NCI-H1436 (cell line): ENCODE measurements at places on chromosomes 3 and 15.
A peak's percentile ranks its signal among the peaks of the same experiment; 100 is the strongest.

GRCh38 chr3:15585111-15585845 is 16.1 kb downstream of the HACL1 start:
- no peak for DNase-seq

- DNase-seq, result no peak
Observed at GRCh38 chr3:69770219-69770618, 31.0 kb downstream of the MITF start.

GRCh38 chr15:92091155-92091734 is 237.7 kb downstream of the SLCO3A1 start:
- DNase-seq, result no peak

GRCh38 chr15:55221090-55222011 is 24.6 kb upstream of the RSL24D1 start:
- DNase-seq, result no peak

- no peak for DNase-seq
Observed at GRCh38 chr3:46324036-46324435, 29.9 kb upstream of the CCR2 start.

DNA sequence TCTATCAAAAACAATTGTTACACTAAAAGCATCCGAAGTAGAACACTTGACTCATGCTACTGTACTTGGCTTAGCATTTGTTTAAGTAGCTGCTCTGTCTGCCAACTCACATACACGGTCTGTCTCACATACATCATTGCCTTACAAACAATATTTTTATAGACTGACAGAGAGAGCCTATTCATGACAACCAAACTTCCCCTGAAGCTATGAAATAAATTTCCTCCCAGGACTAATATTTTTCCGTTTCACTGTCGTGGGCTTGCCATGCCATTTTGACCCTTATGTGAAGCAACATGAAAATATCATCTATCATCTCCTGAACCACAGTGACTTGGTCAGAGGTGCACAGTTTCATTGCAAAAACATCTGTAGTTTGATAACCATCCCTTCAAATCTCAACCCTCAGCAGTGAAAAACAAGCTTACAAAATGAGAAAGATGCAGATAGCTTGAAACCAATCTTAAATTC is 66.5 kb upstream of the PYGO1 start:
- no peak for DNase-seq

GRCh38 chr3:100209948-100210771 is 50.6 kb upstream of the TBC1D23 start:
- no peak for DNase-seq

GRCh38 chr3:144104186-144104585 is 132.6 kb downstream of the DIPK2A start:
- DNase-seq, result peak; percentile 57

DNA sequence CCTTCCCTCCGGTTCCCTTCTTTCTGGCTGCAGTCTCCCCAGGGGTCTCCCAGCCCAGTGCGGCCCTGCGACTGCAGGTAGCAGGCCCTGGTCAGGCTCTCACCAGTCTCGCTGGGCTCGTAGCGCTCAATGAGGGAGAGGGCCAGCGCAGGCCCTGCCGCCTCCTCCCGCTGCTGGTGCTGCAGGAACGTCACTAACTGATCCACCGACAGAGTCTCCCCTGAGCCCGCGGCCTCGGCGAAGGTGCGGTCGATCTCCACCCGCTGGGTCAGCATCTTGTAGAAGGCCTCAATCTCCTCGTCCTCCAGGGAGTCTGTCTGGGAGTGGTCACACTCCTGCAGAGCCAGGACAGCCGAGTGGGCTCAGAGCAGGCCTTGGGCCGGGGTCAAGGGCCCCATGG is 18.3 kb downstream of the PLCD1 start:
- DNase-seq, result no peak

DNA sequence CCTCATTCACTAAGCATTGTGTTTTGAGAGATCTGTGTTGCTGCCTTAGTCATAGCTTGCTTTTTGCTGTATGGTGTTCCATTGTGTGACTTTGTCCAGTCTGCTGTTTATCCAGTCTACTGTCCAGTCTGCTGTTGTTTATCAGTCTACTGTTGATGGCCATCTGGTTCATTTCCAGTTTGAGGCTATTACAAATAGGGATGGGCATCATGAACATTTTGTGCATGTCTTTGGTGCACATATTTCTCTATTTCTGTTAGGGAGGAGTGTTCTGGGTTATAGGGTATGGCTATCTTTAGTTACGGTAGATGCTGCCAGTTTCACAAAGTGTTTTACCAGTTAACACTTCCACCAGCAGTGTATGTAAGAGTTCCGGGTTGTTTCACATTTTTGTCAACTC is 22.2 kb upstream of the CLEC3B start:
- no peak for DNase-seq

- DNase-seq, result peak; percentile 51
Observed at GRCh38 chr3:146577662-146578061, 27.5 kb downstream of the PLSCR5 start.

- no peak for DNase-seq
Observed at GRCh38 chr15:76866008-76866407, 39.1 kb downstream of the SCAPER start.

DNA sequence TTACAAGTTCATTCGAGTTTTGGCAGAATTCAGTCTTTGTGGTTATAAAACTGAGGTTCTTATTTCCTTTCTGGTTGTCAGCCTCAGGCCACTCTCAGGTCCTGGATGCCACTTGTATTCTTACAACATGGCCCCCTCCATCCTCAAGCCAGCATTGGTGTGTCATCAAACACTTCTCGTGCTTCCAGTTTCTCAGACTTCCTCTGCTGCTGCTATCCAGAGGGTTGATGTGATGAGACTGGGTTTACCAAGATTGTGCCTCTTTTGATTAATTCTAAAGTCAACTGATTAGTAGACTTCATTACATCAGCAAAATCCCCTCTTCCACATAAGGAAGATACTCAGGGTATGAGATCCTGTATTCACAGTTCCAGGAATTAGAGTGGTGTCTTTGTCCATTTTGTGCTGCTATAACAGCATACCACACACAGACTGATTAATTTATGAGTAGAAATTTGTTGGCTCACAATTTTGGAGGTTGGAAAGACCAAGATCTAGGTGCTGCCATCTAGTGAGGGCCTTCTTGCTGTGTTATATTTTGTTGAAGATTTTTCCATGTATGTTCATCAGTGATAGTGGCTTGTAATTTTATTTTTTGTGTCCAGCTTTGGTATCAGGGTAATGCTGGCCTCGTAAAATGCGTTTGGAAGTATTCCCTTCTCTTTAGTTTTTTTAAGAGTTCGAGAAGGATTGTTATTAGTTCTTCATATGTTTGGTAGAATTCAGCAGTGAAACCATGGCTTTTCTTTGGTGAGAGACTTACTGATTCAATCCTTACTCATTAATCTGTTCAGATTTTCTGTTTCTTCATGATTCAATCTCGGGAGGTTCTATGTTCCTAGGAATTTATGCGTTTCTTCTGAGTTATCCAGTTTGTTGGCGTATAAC is 11.1 kb downstream of the LRCH3 start:
- DNase-seq, result no peak

- DNase-seq, result no peak
Observed at GRCh38 chr3:155512175-155512866, 218.8 kb upstream of the STRIT1 start.

DNA sequence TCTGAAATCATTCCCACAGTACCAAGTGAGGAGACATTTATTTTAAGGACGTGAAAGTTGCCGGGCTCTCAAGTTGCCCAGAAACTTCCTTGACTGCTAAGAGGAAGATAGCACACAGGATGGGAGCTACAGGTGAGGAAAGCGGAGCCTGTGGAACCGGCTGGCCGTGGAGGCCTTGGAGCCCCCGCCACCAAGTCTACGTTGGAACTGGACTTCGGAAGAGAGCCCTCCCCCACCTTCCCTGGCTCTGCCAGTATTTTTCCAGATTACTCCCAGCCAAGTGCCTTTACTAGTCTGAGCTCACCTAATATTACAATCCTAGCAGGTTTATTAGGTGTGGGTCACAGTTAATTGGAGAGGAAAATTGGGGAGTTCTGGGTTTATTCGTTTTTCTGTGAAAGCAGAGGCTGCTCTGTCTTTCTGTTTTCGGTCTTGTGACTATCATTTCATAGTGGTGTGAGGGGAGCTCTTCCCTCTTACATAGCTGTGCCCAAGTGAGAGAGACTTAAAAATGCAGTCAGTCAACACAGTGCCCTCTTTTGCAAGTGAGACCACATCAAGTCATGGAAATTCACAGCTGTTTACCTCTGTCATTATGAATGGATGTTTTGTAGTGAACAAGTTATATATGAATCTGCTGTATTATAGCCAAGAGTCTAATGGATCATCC is 6.8 kb downstream of the BOC start:
- DNase-seq, result no peak

DNA sequence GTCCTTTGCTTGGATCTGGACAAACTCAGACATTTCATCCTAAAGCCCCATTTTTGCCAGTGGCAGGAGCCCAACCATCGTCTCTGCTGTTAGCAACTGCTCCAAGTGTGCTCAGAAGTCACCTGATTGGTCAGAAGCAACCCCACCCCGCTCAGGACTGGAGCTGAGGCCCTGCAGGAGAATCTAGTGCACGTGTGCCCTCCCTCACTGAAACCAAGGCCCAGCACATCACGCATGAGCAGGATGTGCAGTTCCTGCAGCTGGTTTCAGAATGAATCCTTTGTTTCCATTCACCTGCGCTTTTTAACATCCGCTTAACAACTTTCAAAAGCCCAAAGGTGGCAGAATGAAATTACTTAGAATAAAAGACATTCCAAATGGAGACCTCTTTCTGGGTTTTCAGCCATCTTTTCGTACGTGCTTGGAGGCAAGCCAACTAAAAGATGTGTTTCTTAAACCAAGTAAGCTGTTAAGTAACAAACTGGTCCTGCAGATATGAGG is 81.2 kb downstream of the SRGAP3 start:
- no peak for DNase-seq

- no peak for DNase-seq
Observed at GRCh38 chr3:184663356-184663755, 48.5 kb downstream of the MAGEF1 start.

GRCh38 chr3:104397713-104398112 is 969.0 kb upstream of the ALCAM start:
- DNase-seq, result no peak

GRCh38 chr15:63405159-63405558 is 23.5 kb upstream of the CA12 start:
- DNase-seq, result no peak

- no peak for DNase-seq
Observed at GRCh38 chr15:41934843-41935242, 37.5 kb downstream of the EHD4 start.

DNA sequence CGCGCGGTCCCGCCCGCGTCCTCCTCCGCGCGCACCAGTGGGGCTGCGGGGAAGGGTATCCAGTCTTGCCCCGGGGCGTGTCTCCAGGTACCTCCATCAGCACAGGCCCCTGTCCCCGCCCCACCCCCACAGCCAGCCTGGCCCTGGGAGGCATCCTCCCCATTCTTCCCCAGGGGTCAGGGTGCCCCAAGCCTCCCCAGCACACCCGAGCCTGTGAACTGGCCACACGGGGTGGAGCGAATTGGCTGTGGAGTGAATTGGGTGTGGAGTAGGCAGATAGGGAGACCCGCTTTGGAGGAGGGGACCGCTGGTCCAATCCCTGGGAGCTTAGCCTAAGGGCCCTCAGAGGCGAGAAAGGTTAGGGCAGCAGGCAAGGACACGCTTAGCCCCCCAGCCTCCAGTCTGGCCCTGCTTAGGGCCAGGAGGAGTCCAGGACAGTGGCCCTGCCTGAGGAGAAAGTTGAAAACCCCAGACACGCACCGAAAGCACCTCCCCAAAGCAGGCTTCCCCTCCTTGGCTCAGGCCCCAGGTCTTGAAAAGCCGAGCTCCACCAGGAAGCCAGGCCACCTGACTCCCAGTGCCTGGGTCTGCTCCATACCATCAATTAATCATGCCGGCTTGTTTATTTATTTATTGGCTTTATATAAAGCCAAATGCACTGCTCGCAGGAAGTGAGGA is 107.7 kb upstream of the SLC6A11 start:
- DNase-seq, result no peak

DNA sequence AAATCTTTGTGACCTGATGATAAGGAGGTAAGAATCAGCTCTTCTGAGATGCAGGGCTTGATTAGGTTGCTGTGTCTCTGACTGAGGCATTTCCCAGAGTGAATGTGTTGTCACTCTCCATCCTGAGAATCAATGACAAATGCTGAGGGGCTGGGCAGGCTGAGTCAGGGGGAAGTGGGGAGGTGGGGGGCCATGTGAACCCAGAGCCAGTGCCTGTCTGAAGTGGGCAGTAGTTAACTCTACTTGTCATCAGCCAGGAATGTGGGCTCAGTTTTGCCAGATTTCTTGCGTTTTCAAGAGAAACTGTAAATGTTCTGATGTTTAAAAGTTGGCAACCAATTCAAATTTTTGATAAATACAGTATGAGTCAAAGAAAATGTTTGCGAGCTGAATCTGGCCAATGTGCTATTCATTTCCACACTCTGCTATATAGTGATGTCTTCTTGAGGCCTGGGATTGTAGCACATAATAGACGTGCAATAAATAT is 3.1 kb upstream of the BNC1 start:
- no peak for DNase-seq

DNA sequence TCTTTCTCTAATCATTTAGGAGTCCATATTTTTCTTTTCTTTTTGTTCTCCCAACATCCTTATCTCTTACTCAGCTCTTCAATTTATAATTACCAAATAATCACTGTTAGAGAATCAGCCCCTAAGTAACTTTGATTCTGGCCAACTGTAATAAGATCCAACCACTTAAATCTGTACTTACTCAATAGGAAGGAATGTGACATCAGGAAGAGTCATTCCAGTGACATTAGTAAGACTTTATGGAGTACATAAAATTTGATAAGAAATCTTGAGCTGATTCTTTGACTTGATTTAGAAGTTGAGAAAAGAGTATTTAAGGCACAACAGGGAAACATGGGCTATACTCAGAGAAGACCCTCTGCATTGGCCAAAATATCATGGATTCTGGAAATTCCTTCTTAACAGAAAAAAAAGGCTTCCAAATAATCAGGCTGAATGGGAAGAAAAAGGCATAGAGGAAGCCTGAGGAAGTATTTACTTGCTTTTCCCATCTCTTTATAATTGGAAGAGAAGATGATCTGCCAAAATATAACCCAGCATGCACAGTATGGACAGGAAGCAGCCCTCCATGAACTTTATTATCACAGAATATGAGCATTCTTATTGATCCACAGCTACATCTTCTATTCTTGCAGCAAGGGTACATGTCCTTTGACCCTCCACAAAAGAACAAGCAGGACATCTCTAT is 289.7 kb upstream of the TPRG1 start:
- no peak for DNase-seq

DNA sequence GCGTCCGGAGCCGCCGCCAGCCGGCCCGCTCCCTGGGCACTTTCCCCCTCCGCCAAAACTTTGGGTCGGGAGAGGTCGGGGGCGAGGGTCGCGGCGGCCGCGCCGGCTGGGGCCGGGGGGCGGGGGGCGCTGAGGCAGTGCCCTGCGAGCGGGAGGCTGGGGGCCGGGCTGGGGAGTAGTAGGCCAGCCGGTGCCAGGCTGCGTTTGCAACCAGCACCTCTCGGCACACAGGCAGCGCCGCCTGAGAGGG is 452 bp downstream of the BBX start:
- DNase-seq, result peak; percentile 56

GRCh38 chr3:48372377-48372770 is 355 bp downstream of the FBXW12 start:
- no peak for DNase-seq

- peak; percentile 16 for DNase-seq
Observed at GRCh38 chr3:25046911-25047771, 380.9 kb upstream of the RARB start.

- DNase-seq, result peak; percentile 10
Observed at GRCh38 chr3:143596957-143597642, 251.2 kb downstream of the SLC9A9 start.

- no peak for DNase-seq
Observed at GRCh38 chr3:145333931-145334330, 827.1 kb downstream of the PLOD2 start.
